Stimulated activated CD4-positive, alpha-beta T cell treated with anti-CD3 and anti-CD28 coated beads, Interleukin-1b, Interleukin-23, amount 100 ng/mL, for 1 hour (primary cell): ENCODE measurements at places on chromosomes 5 and 9.

DNA sequence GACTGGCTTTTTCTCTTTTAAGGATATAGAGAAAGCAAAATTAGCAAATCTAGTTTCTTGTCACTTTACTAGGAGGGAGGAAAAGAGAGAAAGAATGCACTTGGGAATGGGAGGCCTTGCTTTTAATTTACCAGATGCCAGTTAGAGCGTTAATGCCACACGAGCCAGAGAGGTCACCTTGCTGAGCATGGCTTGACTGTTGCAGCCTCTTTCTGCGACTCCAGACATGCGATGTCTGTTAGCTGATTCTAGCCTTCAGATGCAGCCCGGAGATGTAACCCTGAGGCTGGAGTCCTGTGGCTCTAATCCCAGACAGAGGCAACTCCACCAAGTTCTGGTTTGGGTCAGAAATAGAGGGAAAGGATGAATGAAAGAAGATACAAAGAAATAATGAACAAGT lies 152.5 kb downstream of the TRIO start:
- no peak for DNase-seq

GRCh38 chr5:83036991-83037575 lies 40.1 kb downstream of the TMEM167A start:
- DNase-seq, result no peak

GRCh38 chr5:68315679-68316271 lies 100.2 kb downstream of the PIK3R1 start:
- no peak for DNase-seq

- no peak for DNase-seq
Measured at GRCh38 chr5:88644676-88645075, 238.3 kb downstream of the MEF2C start.

GRCh38 chr9:89661956-89662717 lies 57.3 kb downstream of the GADD45G start:
- no peak for DNase-seq

GRCh38 chr5:55421074-55421529 lies 113.3 kb downstream of the MTREX start:
- no peak for DNase-seq

- no peak for DNase-seq
Measured at GRCh38 chr5:116572350-116573278, 2.0 kb downstream of the SEMA6A start.

DNA sequence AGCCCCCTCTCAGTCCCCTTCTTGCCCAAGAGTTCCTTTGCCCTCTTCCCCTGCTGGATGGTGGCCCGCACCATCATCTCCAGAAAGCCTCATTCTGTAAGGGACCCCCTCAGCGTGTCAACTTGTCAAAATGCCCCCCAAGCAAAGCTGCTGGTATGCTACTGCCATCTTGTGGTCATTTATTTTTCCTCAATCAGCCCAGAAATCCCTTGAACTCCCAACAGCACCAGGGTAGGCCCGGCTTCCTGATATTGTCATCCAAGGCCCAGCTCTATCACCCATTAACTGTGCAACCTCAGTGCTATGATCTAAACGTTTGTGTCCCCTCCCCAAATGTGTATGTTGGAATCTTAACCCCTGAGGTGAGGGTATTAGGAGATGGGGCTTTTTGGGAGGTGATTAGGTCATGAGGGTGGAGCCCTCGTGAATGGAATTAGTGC lies 53.2 kb upstream of the FBXW11 start:
- DNase-seq, result no peak
